ENCODE measurements at places on chromosomes 5 and 9.

- DNase-seq: peak; percentile 70
Measured at GRCh38 chr5:32805971-32806638, 95.0 kb downstream of the NPR3 start.

DNA sequence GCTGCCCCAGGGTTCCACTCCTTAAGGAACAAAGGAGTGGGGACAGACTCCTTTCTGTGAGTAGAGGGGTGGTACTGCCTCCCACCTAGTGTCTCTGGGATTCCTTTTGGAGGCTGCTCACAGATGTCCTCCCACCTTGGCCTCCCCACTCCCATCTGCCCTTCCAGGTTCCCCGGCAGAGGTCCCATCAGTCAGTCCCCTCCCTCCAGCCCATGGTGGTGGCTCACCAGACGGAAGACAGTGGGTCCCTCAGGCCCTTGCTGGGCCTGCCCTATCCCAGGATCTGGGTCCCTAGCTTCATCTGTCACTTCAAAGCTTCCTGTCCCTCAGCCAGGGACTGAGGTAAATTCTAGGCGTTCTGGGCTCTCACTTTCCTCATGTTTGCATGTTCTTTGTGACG, 35.6 kb upstream of the NEK6 start:
- DNase-seq: no peak

- DNase-seq: no peak
Measured at GRCh38 chr9:108377881-108378280, 477.9 kb downstream of the ACTL7B start.

DNA sequence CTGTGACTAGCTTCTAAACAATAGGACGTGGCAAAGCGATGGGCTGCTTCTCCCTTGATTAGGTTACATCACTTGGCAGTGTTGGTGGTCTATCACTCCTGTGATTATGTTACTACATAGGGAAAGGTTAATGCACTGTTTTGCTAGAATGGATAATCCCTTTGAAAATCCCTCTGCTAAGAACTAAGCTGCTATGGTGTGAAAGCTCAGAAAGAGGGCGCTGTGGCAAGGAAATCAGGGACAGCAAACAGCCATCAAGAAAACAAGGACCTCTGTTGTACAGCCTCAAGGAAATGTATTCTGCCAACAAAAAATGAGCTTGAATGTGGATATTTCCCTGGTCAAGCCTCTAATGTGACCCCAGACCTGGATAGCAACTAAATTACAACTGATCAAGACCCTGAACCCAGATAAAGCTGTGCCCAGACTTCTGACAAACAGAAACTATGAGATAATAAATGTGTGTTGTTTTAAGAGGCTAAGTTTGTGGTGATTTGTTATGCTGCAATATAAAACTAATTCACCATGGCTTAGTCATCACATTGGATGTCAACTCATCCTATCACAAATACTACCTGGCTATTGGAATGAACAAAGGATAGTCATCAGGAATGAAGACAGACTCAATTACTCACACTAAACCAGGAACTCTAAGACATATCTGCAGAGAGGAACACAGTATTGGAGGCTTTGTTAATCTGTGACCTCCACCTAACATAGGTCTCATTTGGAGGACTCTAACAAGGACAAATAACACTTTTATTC, 1215.9 kb downstream of the EFNA5 start:
- DNase-seq: peak; percentile 14

GRCh38 chr5:1784197-1785050, 15.2 kb downstream of the MRPL36 start:
- no peak for DNase-seq

DNA sequence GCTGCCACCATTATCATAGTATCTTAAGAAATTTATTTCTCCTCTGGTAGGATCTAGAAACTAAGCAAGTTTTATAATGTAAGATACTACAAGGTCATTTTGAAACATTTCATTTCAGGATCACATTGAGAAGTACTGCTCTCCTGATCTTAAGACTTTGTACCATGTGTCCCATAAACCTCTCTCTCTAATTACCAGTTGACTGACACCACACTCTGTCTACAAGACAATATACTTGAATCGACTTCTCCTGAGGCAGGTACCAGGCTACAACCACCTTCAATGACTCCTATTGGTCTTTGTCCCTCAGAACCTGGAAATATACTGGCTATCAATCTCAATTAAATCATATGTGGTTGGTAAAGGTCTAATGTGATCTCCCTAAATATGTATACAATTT, 597.0 kb downstream of the PTPRD start:
- no peak for DNase-seq

- no peak for DNase-seq
Measured at GRCh38 chr9:97853056-97853843, at the start of gene FOXE1. FOXE1 (plus strand) TSS chr9:97853226; CDS start chr9:97853915, 689 bp downstream.

DNA sequence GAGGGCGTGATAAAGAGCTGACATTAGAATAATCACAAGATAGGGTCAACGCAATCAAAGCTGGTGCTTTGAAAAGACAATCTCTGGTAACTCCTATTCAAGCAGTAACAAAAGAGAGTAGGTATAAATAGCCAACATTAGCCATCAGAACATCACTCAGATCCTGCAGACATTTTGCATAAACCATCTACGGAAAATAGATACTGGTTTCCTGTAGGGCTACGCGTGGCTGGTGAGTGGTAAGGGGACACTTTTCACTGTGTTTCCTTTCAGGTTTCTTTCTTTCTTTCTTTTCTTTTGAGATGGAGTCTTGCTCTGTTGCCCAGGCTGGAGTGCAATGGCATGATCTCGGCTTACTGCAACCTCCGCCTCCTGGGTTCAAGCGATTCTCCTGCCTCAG, 22.3 kb downstream of the TTF1 start:
- no peak for DNase-seq

DNA sequence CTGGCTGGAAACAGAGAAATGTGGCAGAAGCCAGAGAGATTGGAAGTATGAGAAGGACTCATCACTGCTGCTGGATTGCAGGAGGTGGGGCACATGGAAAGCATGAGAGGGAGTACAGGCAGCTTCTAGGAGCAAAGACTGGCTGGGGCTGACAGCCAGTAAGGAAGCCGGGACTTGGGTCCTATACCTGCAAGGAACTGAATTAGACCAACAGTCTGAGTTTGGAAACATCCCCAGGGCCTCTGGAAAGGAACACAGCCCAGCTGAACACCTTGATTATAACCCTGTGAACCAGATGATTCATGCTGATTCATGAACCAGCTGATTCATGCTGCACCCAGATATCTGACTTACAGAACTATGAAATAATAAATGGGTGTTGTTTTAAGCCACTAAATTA, 93.4 kb downstream of the OSTF1 start:
- DNase-seq: no peak

GRCh38 chr5:175319199-175319598, 124.8 kb downstream of the DRD1 start:
- DNase-seq: no peak

- DNase-seq: no peak
Measured at GRCh38 chr5:81315336-81315735, 13.9 kb downstream of the ZCCHC9 start.

DNA sequence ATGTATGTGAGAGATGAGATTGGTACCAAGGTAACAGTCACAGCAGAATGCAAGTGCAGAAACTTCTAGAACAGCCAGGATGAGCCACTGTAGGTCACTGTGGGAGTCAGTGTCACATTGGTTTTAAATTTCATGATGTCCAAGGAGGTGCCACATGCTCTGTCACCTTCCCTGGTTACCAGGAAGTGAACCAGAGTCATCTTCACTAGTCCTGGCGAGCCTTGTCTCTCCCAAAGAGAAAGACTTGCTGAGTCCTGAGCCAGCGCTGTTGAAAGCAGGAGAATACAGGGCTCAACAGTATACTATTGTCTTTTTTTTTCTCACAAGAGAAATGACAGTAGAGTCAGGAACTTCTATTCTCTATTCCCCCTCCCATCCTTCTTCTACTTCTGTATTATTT, 615.5 kb downstream of the RAB3C start:
- no peak for DNase-seq

GRCh38 chr9:89633404-89633803, 28.6 kb downstream of the GADD45G start:
- no peak for DNase-seq

DNA sequence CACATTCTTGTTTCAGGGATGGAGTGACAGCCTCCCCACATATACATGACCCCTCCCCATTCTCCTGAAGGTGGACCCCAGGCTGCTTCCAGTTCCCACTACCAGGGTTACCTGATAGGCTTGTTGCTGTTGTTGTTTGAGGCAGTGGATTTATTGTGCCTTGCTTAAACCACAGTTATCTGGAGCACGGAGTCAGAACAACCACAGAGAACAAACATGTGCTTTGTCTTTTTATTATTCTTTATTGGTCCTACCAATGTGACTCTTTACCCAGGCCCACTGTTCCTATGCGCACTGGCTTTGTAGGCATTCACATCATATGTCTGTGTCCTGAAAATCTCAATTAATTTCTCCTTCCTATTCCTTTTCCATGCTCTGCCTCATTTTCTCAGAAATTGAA, 41.2 kb upstream of the IPPK start:
- DNase-seq: no peak

DNA sequence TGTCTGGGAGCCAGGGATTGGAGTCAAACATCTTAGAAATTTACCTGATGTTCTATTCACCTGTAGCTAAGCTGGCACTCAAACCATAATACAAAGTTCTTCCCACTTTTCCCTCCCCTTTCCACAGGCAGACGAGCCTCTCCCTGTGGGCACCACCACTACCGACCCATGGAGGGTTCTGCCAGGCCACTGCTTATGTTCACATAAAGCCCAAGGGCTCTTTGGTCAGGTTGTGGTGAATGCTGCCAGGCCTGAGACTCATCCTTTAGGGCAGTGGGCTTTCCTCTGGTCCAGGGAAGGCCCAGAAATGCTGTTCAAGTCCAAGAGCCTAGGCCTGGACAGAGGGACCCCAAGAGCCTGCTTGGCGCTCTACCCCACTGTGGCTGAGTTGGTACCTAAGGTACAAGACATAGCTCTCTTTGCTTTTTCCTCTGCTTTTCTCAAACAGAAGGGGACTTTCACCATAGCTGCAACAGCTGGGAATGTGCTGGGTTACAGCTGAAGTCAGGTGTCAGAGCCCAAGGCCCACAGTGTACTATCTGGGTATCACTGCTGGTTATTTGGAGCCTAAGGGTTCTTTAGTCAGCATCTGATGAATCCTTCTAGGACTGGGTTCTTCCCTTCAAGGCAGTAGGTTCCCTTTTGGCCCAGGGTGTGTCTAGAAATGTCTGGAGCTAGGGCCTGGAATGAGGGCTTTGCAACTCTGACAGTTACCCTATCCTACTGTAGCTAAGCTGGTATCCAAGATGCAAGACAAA, 620.1 kb downstream of the TLE1 start:
- no peak for DNase-seq

DNA sequence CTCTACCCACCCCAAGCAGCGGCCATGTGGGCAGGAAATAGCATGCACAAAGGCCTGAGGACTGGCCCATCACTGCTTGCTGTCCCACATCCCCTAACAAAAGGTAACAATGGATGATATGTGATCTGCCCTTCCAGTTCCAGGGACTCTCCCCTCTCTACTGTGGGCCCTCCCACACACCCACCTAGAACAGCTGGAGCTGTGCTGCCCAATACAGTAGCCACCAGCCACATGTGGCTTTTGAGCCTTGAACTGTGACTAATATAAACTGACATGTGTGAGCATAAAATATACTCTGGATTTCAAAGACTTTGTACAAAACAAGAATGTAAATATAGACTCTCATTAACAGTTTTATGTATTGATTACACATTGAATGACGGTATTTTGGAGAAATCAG, 78.1 kb downstream of the C5orf15 start:
- DNase-seq: no peak

GRCh38 chr9:86126998-86127972, 27.9 kb upstream of the GOLM1 start:
- DNase-seq: peak; percentile 63

DNA sequence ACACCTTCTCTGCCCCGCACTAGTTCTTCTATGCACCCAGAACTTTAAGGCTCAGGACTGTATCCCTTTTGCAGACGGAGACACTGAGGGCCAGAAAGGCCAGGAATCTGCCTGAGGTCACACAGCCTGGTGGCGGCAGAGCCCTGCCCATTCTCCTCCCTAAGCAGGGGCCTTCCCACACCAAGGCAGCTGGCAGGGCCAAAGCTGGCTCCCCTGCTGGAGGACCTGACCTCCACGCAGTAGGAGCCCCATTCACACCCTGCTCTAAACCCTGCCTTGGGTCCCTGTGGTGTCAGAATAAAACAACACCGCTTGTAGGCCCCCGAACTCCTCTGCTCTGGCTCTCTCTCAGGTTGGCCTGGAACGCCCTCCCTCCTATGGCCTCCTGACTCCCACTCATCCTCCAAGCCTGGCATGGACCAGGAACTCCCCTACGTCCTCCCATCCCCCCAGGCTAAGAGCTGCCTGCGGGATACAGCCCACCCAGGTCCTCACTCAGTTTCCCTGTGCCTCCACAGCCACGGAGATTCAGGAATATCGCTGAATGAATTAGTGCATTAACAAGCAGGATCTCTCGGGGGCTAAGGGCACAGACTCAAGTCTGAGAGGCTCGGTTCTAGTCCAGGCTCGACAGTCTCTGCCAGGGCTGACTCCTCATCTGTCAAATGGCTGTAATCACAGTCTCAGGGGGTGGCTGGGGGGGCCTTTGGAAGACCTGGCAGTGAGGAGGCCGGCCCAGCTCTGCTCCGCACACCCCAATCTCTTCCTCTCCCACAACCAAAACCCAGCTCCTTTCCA, 2.8 kb downstream of the ST6GALNAC6 start:
- no peak for DNase-seq

DNA sequence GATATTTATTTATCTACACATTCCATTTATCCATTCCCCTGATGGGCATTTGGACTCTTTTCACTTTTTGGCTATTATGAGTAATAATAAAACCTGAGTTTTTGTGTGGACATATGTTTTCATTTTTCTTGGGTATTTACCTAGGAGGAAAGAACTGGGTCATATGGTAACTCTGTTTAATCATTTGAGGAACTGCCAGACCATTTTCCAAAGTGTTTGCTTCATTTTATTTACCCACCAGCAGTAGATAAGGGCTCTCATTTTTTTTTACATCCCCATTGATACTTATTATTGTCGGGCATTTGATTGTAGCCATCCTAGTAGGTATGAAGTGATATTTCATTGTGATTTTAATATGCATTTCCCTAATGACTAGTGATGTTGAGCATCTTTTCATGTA, 7.7 kb upstream of the PTPDC1 start:
- DNase-seq: no peak

GRCh38 chr9:135526730-135527571, 5.7 kb downstream of the LCN1 start:
- DNase-seq: no peak

- DNase-seq: no peak
Measured at GRCh38 chr5:141485321-141486055, 658 bp downstream of the PCDHGC4 start.

DNA sequence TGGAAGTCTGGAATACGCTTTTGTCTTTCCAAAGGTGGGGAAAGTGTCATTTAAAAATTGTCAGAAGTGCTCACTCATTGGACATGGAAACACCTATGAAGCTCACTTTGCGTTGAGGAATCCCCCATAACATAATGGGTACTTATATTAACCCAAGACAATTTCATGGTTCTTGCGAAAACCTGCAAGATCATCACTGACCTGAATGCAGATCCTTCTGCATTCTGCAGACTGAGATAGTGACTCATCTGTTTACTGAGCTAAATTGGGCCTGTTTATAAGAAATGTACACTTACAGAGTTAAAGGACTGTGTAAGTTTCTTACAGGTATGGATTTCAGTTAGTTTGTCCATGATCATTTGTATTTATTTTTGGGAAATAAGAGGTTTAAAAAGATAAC, 153.0 kb downstream of the HMHB1 start:
- no peak for DNase-seq

GRCh38 chr9:2180154-2180553, 165.0 kb downstream of the SMARCA2 start:
- DNase-seq: no peak
